ENCODE measurements at places on chromosomes 7 and 10. TPM values are rescaled to one million over a fixed set of nuclear protein-coding genes. Genes with fewer than 3 reads are reported as not detected.

Gene SKIDA1
- 0.21 TPM for total RNA-seq

Gene CAV1
- total RNA-seq: 428 TPM

Gene PRPS1L1
- total RNA-seq: not detected

Gene GLRX3
- total RNA-seq: 140 TPM

Gene SPOCK2
- not detected for total RNA-seq

Gene NOC3L
- total RNA-seq: 18.5 TPM

Gene SPDYE11
- total RNA-seq: not detected

Gene CFAP70
- 0.42 TPM for total RNA-seq

Gene RHEB
- 71.4 TPM for total RNA-seq

Gene DGKB
- not detected for total RNA-seq

Gene CCL26
- total RNA-seq: not detected

Measured in airway epithelial cell (primary cell).